ENCODE measurements at places on chromosomes 6 and 20.

DNA sequence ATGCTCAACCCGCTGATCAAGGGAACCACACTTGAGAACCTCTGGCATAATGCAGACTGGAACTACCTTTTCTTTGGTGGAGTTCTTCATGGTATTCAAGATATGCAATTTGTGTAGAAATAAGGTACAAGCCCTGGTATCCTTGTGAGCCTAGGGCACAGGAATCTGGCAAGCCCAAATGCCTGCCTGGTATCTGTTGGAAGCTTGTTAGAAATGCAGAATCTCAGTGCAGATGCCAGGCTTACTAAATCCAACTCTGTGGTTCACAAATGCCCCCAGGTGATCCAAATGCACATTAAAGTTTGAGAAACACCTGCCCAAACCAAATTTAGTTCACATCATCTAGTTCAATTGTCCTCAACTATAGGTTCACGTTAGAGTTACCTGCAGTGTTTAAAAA lies 159.8 kb upstream of the LAMP5 start:
- DNase-seq: no peak

DNA sequence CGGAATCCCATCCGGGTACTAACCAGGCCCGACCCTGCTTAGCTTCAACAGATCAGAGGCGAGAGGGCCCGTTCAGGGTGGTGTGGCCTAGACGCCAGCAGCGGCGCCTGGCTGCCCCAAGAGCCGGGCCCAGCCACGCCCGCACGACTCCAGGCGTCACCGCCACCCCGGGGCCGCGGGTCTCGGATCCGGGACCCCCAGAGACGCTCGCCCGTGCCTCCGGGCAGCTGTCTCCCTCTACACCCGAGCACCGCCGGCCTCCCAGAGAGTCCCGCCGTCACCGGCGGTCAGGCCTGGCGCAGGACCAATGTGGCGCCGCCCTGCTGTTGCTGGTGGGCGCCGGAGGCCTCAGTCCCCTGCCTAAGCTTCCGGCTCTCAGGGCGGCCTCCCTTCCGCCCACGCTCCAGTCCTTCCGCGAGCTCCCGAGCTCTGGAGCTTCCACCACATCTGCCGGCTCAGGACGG lies 441.2 kb upstream of the DEFB115 start:
- DNase-seq: peak; percentile 21

DNA sequence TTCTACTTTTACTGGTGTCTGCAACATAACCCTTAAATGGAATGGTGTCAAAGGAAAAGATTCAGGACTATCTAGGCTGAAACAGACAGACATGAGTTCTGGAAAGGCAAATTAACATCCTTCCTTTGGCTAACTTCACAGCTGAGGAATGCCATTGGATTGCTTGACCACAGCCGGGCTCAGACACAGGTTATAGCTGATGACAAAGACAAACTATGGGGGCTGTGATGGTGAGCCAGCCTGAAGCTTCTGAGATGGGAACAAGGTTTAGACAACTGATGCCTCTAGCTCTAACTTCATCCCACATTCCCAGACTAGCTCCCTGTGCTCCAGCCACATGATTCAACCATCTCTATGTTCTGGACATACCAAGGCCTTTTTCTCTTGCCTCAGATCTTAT lies 15.3 kb downstream of the POLR1C start:
- DNase-seq: no peak

DNA sequence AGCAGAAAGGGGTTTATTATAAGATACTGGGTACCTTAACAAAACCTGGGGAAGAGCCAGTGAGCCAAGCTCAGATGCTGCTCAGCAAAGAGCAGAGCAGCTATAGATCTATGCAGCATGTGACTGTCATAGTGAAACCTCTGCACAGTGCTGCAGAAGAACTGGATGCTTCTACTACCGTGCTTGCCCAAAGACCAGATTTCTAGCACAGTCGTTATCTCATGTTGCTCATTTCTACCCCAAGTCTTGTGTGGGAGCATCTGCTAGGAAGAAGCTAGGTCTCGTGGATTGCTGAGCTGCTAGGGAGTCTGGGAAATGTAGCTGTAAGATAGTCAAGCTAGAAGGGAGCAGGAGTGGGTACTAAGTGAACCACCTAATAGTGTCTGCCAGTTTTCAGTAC lies 31.7 kb upstream of the GNRH2 start:
- no peak for DNase-seq

DNA sequence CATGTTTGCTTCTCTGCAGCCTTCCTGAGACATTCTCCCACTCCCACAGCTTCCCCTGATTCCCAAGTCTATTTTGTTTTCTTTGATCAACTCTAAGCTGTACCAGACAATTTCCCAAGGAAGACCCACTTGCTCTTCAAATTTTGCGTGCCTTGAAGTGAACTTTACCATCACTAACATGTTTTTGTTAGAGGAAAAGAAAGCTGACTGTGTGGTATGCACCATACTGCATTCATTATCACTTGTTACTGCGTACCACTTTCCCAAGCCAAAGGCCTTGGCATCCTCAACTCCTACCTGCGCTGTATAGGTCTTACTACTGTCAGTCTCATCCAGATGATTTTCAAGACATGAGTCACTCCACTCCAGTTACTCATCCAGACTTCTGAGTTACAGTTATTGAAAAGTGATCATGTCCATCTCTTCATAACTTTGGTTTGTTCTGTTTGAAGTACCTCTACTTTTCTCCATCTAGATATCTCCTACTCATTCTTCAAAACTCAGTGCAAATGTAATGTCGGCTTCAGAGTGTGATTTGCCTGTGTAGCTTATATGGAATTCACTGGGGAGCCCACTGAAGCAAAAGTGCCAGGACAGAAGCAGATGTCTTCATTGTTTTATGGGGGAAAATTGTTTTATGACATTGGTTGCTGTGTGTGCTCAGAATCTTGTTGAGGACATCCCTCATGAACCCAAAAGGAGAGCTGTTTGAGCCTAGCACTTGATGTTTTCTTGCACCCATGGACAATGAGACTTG lies 5.2 kb downstream of the RPS12 start:
- no peak for DNase-seq

DNA sequence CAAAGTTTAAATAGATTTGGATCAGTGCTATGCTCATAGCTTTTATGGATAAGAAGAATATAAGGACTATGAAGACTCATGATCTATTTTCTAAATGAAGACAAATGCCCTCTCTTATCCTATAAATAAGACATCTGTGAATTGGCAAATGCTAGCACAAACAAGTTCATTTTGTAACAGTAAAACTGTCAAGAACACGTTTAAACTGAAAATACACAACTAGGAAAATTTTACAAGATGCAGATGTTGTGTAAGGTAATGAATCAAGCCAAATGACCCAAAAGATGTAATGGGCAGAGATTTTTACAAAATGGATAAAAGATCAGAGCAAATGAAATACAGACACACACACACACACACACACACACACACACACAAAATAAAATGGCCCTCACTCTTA lies 180.5 kb downstream of the MOXD1 start:
- no peak for DNase-seq

GRCh38 chr20:298776-299391 lies 1.5 kb downstream of the ZCCHC3 start:
- no peak for DNase-seq

GRCh38 chr20:3262566-3262965 lies 23.6 kb upstream of the SLC4A11 start:
- DNase-seq: no peak

DNA sequence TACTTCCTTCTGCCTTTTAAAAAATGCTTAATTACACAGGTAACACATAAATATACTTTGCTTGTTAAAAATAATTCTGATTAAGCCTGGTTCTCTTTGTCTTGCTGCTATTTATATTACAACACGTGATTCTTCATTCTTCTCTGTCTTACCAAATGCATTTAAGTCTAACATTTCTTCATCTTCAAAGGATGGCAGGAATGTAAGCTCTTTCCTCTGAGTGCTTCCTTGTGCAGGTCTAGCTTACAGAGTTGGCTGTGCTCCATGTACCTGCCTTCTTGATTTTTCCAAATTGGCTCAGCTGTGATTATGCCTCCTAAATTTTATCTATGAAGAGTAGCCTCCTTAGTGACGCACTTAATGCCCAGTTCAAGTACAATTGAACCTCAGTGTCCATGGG lies 44.4 kb downstream of the RNF144B start:
- no peak for DNase-seq

DNA sequence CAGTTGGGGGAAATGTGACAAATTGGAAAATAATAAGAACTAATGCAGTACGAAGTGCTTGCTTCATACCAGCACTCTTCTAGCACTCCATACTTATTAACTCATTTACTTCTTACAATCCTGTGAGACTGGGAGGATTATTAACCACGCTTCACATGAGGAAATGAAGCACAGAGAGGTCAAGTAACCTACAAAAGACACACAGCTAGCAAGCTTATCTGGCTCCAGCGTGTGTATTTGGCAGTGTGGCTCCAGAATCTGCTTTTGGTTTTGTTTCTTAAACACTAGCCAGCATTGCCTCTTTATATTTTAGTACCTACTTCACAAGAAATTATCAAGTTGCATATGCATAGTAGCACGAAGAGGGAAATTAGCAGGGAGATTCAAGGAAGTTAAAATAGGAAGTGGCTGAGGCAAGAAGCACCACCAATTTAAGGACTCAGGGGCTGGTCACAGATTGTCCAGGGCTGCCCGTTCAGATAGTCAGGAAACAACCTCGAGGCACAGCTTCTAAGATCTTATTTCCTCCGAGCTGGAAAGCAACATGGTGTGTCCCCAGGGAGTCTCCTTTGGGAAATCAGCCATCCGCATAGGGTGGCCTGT lies 302.7 kb upstream of the PRDM1 start:
- DNase-seq: no peak

DNA sequence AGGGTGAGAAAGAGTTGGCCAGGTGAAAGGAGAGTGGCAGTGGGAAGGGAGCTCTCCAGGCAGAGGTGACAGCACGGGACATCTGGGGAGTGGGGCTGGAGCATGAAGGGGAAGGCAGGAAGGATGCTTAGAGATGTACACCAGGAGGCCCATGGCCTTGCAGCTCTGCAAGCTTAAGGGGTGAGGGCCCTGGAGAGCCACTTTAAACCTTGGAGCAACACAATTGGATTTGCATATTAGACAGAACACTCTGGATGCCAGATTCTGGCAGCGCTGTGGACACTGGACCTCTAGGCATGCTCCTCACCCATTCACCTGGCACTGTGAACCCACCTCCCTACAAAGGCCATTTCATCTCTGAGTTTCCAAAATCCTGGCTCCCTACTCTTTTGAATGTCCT lies 3.7 kb upstream of the CD40 start:
- no peak for DNase-seq

GRCh38 chr6:3442431-3443220 lies 14.2 kb downstream of the SLC22A23 start:
- DNase-seq: no peak

DNA sequence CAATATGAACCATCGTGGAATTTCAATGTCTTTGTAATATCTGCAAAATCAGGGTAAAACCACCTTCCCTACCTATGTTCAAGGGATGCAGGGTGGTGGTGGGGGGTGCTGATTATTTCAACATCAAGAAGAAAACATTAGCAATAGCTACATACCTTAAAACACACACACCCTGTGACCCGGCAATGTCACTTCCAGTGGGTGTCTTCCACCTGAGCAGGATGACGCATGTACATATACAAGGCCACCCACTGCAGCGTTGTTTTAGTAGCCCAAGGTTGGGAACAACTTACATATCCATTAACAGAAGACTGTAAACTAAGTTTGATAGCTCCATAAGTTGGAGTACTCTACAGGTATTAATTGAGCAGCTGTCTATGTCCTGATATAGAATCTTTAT lies 62.6 kb upstream of the SIRPG start:
- no peak for DNase-seq

DNA sequence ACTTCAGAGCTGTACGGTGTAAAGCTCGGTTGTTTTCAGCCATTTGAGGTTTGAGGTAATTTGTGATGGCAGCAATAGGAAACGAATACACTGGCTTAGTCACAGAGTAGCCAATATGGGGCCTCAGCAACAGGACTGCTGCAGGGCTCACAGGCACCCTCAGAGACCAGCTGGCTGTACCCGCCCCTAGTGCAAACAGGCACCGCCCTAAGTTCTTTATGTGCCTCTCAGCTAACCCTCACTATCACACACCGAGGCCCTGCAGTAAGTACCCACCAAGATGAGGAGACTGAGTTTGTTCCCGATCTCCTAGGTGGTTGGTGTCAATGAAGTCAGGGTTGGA lies 11.2 kb upstream of the SERPINB9 start:
- DNase-seq: no peak

DNA sequence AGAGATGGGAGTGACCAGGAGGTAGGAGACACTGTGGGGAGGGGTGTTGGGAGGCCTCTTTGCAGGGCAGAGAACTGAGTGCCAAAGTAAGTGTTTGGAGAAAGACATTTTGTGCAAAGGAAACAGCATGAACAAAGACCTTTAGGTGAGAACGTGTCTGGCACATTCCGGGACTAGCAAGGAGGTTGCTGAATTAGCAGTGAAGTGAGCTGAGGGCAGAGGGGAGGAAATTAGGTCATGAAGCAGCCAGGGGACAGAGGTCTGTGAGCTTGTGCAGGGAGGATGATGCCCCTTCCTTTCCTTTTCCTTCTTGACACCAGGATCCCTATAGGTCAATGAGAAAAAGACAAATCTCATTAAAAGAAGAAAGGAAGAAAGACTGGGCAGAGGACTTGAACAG lies 21.4 kb upstream of the AHCY start:
- DNase-seq: no peak

- no peak for DNase-seq
Observed at GRCh38 chr6:94041945-94042709, 622.8 kb upstream of the EPHA7 start.

DNA sequence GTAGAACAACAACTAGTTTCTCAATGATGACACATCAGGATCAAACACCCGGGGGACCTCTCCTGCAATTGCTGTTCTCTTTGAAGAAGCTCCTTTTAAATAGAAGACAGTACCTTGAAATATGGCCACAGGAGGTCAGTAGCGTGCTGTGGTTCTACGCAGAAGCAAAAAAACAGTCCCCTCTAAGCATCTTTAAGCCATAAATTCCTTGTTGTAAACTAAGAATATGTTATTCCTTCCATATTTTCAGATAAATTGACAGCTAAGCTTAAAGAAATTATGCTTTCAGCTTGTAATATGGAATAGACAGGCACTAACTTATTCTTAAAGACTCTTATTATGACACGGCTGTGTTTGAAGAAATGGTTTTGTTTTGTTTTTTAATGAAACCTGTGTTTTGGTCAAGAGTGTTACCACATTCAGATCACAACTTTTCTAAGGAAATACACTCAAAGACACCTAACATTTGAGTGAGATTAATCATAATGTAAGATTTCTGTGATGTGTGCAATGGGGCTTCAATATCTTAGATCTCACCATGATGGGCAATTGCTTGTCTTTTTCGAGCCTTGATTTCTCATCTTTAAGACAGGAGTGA lies 49.7 kb upstream of the IL20RA start:
- peak; percentile 61 for DNase-seq

Data from NCI-H446 (cell line).